Effector memory CD8-positive, alpha-beta T cell (primary cell): ENCODE measurements at places on chromosomes 5 and 9.

DNA sequence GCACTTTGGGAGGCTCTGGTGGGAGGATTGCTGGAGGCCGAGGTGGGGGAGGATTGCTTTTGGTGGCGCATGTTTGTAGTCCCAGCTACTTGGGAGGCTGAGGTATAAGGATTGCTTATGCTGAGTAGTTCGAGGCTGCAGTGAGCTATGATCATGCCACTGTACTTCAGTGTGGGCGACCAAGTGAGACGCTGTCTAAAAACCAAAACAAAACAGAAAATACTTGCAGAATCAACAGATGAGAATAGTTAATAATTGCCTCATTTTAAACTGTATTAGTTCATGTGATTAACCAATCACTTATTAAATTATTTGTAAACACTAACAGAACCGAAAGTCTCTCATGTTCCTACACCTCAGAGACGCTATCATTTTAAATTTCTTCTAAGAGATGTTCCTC, 118.1 kb downstream of the CCDC171 start:
- DNase-seq, result no peak

GRCh38 chr9:112162621-112163413, 12.3 kb downstream of the SUSD1 start:
- no peak for DNase-seq

GRCh38 chr5:100584069-100584468, 48.9 kb downstream of the FAM174A start:
- no peak for DNase-seq

GRCh38 chr9:33799928-33800704, 4.8 kb downstream of the PRSS3 start:
- no peak for DNase-seq

DNA sequence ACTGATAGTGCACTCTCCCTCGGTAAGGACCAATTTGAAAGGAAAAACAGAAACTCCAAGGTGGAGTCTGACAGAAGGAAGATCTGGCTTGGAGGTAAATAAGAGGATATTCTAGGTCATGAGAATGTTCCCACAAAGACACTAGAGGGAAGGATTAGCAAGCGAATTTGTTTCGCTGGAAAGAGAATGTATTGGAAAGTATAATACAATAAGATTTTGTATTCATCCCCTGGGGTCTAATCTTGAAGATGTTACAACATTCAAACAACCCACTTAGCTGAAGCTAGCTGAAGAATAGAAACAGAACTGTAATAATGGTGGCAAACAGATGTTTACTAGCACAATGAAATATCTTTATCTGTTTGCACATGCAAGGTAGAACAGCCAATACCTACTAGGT, 158.7 kb downstream of the GNAQ start:
- DNase-seq, result no peak

- DNase-seq, result no peak
These were observed 9.7 kb downstream of the OMD start for GRCh38 chr9:92414566-92414965.

- no peak for DNase-seq
These were observed 7.0 kb downstream of the SH3GLB2 start for GRCh38 chr9:129021091-129021490.

GRCh38 chr5:37478121-37478894, 99.2 kb downstream of the WDR70 start:
- DNase-seq, result no peak

DNA sequence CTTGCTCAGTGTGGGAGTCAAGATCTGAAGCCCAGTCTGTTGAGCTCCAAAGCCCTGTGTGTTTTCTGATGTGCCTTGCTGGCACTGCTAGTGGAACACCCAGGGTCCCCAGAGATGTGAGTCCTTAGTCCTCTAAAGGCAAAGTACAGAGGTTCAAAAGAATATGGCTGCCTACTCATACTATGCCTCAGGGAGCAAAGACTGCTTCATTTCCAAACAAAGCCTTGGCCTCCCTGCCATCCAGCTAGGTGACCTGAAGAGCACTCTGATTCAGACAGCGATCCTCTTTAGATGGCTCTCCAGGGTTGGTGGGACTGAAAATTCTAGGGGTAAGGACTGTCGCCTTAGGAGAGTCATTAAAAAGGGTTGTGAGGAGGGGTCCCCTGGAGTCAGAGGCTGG, 2.0 kb downstream of the PRLR start:
- no peak for DNase-seq

GRCh38 chr5:1973391-1974013, 90.8 kb upstream of the IRX4 start:
- no peak for DNase-seq

DNA sequence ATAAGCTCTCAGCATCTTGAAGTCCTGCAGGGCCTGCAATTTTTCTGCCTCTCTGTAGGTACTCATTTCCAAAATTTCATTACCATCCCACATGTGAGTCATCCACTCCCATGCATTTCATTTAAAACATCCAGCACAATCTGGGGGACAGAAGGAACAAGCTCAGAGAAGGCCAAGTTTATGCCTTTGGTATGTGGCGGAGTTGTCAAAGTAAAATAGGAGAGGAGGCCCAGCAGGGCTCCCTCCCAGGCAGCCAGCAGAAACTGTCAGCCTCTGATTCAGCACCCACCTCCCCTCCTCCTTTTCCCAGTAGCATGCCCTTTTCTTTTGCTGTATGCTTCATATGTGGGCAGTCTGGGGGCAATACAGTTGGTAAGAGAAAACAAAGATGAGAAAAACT, 126.4 kb upstream of the ZNF366 start:
- no peak for DNase-seq

DNA sequence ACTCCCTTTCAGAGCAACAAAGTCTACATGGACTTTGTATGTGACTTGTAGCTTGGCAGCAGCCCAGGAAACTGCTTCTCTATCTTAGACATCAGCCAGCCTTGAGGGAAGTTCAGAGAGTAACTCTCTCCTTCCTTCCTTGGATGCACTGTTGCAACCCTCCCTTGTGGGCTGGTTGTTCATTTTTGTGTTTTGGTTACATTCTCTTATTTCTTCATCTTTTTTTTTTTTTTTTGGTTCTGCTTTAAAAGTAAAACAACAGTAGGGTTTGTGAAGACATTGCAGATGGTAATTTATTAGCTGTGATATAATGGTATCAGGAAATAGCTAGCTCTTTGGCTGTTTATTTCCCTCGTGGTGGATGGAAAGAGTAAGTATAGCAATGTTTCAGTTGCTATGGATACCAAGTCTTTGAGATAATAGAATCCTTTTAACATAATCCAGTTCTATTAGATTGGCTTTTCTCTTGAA, 97.9 kb upstream of the MAMDC2 start:
- no peak for DNase-seq

GRCh38 chr9:125929846-125930245, 182.7 kb downstream of the PBX3 start:
- no peak for DNase-seq

DNA sequence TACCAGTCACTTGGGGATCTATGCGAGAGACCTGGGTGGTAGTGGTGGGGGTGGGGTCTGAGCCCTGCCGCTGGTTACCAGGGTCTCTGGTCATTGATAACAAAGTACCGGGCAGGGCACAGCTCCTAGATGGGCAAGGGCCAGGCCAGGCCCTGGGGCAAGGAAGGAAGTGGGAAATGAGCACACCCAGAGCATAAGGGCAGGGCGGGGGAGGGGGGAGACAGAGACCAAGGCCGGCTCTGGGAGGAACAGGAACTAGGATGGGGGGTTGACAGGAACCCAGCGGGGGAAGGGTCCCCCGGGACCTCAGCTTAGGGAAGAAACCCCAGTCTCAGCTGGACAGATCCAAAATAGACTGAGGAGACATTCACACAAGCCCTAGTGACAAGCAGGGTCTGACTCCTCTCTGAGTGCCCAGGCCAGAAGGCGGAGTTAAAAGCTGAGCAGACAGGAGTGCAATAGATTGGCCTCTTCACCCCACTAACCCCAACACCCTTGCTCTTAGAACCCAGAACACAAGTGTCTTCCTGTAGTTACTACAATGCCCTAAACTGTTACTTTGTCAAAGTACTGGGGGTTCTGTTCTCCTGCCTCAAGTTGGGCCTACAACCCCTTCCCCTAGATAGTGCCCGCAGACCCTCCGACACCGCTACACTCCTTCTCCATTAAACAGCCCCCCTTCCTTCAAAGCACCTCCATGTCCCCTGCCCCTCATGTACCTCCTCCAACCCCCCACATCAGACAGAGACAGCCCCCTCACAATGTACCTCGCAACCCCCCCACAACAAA, 628 bp downstream of the ATOSB start:
- peak; percentile 53 for DNase-seq

- DNase-seq, result no peak
These were observed 216.4 kb upstream of the CYLC2 start for GRCh38 chr9:102778746-102779145.

DNA sequence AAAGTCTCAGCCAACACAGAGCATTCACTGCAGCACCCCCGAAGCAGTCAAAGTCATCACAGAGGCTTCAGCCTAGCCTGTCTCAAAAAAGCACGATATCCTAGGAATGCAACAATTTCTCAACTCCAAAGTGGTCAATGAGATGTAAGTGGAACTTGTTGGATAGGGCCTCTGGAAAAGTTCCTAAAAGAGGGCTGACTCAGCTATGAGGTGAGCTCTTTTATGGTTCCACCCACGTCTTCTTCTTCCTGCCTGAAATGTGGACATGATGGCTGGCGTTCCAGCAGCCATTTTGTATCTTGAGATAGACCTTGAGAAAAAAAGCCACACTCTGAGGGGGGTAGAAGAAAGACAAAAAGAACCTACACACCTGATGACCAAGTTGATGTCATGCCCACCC, 32.5 kb upstream of the TRIO start:
- no peak for DNase-seq

DNA sequence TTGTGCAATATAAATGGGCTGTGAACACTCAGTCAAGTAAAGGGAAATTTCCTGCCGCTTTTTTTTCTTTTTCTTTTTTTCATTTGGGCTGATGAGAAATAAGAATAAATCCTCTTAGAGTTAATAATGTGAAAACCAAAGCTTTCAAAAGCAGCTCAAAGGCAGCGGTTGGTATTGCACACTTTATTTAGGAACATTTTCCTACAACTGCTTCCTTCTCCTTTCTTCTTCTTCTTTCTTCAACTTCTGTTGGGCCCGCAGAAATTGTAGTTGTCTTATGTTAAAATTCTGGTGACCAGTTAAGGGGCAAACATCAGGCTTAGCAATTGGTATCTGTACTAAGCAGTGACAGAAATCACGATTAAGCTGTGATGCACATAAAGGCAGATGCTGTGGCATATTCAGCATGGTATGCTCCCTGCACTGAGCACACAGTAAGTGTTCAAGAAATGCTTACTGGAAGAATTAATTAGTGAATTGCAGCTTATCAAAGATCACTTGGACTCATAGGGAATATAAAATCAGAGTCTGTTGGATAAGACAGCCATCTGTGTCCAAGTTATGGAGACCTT, 85.4 kb downstream of the ANKRD55 start:
- no peak for DNase-seq
